Stimulated activated CD4-positive, alpha-beta T cell treated with anti-CD3 and anti-CD28 coated beads, Interleukin-15, amount 100 ng/mL, for 24 hours (primary cell): ENCODE measurements at places on chromosomes 6 and 20.

DNA sequence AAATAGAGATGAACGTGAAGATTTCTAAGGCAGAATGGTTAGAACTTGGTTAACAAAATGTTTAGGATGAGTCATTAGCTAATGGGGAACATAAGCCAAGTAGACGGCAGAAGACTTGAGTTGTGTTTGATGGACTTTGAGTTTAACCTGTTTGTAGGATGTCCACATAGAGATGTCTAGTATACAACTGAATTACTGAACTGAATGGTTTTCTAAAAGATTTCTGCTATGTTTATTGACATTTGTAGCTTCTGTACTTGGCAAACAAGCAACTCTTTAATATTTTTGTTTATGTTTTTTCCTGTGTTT is 54.5 kb upstream of the DYNLRB1 start:
- no peak for DNase-seq

- no peak for DNase-seq
Measured at GRCh38 chr20:24950836-24951525, 1.9 kb downstream of the CST7 start.

GRCh38 chr20:15637950-15638754 is 935.1 kb downstream of the KIF16B start:
- no peak for DNase-seq

- DNase-seq, result no peak
Measured at GRCh38 chr20:49562311-49563014, 5.5 kb downstream of the PTGIS start.

- no peak for DNase-seq
Measured at GRCh38 chr20:50317609-50318008, 127.0 kb downstream of the CEBPB start.

GRCh38 chr6:150857945-150858308 is 7.6 kb upstream of the MTHFD1L start:
- no peak for DNase-seq

GRCh38 chr20:2780948-2781347 is 19.5 kb downstream of the CPXM1 start:
- no peak for DNase-seq

GRCh38 chr6:25202504-25202903 is 76.7 kb upstream of the CARMIL1 start:
- DNase-seq, result no peak

- DNase-seq, result no peak
Measured at GRCh38 chr6:125356884-125357283, 55.1 kb upstream of the HDDC2 start.

- DNase-seq, result no peak
Measured at GRCh38 chr6:65566117-65566516, 140.9 kb downstream of the EYS start.

- peak; percentile 21 for DNase-seq
Measured at GRCh38 chr20:39004508-39004907, 42.4 kb downstream of the DHX35 start.
